ENCODE measurements at places on chromosomes 4 and X.
A peak's percentile ranks its signal among the peaks of the same experiment; 100 is the strongest.

DNA sequence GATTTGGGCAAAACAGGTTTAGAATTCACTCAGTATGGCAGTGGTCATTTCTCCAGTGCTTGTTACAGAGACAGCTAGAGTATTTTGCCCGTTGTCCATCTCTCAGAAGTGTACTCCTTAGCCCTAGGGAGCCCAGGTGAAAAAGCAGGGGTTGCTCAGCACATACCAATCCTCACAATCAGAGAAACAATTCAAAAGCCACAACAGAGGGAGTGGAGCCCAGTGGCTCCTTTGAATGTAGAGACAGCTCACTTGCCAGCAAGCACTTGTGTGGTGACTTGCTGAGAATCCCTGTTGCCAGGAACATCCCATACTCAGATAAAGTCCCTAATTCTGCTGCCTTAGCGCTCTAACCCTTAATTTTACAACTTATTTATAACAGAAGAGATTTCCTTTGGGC, 1488.3 kb downstream of the RPA4 start:
- no peak for DNase-seq

GRCh38 chr4:55546756-55547465, at the start of gene CLOCK:
CLOCK (minus strand) TSS chr4:55546909; CDS start chr4:55482785, 64,124 bp downstream.
- DNase-seq = peak; percentile 55

- DNase-seq = no peak
These were observed 53.3 kb downstream of the SCD5 start for GRCh38 chr4:82745173-82745842.

GRCh38 chr4:181745933-181746625, 497.1 kb upstream of the TENM3 start:
- no peak for DNase-seq

GRCh38 chrX:43225626-43226328, 430.3 kb upstream of the MAOA start:
- no peak for DNase-seq

DNA sequence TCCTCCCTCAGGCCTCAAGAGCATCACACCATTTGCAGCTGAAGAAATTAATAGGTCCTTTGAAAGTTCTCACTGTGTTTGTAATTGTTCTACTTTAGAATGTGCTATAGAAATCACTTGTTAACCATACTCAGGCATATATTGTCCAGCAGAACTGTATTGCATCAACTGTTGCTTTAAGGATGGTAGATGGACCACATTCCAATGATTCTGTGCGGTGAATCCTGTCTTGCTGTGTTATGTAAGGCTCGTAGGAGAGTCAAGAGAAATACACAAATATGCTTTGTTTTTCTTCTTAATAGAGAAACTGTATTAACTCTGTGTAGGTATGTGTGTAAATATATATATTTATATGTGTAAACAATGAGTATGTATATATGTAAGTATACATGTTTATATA, 6.3 kb upstream of the ADGRA3 start:
- DNase-seq = no peak
